ENCODE measurements at places on chromosomes 6 and 20. TPM values are rescaled to one million over a fixed set of nuclear protein-coding genes. Genes with fewer than 3 reads are reported as not detected.

DNA sequence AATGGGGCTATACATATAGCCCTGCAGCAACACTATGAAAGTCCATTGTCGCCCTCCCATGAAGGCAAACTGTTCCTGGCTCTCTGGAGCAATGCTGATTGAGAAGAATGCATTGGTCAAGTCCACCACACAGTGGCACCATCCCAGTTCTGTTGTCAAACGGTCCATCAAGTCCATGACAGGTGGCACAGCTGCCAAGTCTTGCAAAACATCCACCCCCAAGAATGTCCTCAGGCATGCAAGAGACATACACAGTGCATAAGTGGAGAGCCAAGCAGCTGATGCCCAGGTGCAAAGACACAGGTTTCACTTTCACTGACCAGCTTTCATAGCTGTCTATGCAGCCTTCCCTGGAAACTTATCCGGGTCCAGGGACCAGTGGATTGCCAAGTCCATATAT, 17.5 kb downstream of the ZNF391 start:
- DNase-seq: no peak
- no peaks in the 10 kb centered on the region for H3K36me3 ChIP-seq
- H3K4me3 ChIP-seq: no peak overlapping the region
- no peaks in the 10 kb centered on the region for H3K4me1 ChIP-seq
- no peaks in the 10 kb centered on the region for H3K27me3 ChIP-seq

The TMC2 gene
- 0.15 TPM for total RNA-seq

GRCh38 chr6:145009711-145010110, 724.6 kb downstream of the UTRN start:
- H3K27me3 ChIP-seq: no peaks in the 10 kb centered on the region
- DNase-seq: no peak
- H3K27ac ChIP-seq: no peak overlapping the region

DNA sequence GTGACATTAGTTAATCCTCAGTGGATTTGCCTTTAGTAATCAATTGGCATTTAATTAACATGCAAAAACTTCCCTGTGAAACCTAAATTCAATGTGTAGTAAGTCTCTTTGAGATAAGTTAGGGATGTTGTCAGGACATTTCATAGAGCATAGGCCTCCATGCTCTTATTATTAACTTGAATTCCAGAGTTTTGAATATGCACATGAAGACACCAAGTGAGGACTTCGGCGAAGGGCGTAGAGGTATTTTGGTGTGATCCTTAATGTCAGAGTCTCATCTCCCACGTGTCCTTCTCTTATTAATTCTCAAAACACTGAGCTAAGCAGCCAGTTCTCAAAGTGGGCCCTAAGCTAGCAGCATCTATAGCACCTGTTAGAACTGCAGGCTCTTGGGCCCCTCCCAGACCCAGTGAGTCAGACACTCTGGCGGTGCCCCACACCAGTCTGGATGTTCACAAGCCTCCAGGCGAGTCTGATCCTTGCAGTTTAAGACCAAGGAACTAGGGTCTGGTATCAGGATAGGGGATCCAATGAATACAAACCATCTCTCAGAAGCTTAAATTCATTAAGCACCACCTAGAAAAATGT, 292.1 kb downstream of the QKI start:
- no peak overlapping the region for H3K27ac ChIP-seq
- H3K36me3 ChIP-seq: no peaks in the 10 kb centered on the region
- peaks cover 2% of the 10 kb centered on the region for H3K4me1 ChIP-seq
- DNase-seq: no peak
- H3K27me3 ChIP-seq: no peaks in the 10 kb centered on the region
- no peak overlapping the region for H3K4me3 ChIP-seq

DNA sequence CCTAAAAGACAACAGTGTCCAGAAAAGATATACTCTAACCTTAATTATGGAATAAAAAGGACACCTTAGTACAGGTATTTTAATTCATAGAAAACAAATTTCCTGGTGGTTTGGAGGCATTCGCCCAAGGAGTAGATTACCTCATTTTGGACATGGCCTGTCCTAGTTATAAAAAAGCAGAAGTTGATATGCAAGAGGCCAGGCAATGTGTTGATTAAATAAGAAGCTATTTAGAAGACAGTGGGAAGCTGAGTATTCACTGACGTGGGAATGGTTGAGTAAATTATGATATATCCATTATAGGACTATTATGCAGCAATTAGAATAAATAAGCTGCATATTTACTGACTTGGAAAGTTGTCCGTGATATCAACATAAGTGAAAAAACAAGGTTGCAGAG, 314.9 kb downstream of the ALDH8A1 start:
- no peak overlapping the region for H3K4me3 ChIP-seq
- H3K4me1 ChIP-seq: no peaks in the 10 kb centered on the region
- H3K27ac ChIP-seq: no peak overlapping the region
- no peak for DNase-seq
- no peaks in the 10 kb centered on the region for H3K27me3 ChIP-seq

The GPR31 gene
- not detected for total RNA-seq

The ADA gene
- 16.4 TPM for total RNA-seq

GRCh38 chr20:48928832-48929725, 7.6 kb downstream of the ARFGEF2 start:
- H3K27me3 ChIP-seq: no peaks in the 10 kb centered on the region
- H3K36me3 ChIP-seq: no peaks in the 10 kb centered on the region
- H3K4me1 ChIP-seq: no peaks in the 10 kb centered on the region
- peak; percentile 55 for DNase-seq
- peak overlapping the region; percentile 47 for H3K27ac ChIP-seq
- no peak overlapping the region for H3K4me3 ChIP-seq

DNA sequence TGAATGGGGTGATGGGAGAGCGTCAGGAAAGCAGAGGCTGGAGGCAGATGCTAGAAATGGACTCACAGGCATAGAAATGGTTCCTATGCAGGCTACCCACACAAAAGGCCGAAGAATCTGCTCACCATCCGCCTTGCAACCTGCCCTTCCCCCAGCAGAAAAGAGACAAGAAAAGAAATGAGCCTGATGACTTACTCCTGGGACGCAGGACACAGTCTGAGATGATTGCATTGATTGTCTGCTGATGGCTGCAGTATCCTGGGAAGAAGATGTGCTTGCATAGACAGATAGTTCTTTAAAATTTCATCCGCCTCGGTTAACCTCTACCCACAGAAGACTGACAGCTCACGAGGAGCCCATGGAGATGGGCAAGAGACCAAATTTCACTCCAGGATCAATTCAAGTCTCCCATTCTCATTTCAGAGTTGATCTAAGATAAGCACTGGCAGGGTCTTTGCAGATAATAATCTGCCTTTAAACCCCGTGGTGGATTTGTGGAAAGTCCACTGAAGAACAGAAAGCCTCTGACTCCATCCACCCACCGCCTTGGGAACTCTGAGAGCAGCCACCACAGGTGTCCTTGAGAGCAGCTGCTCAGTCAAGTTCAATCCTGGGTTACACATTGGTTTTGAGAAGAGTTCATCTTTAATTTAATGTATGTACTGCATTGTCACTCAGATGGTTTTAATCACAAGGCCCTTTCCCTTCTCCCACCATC, 7.2 kb downstream of the AGPAT4 start:
- H3K4me3 ChIP-seq: no peak overlapping the region
- H3K4me1 ChIP-seq: no peaks in the 10 kb centered on the region
- H3K27me3 ChIP-seq: no peaks in the 10 kb centered on the region
- H3K36me3 ChIP-seq: no peaks in the 10 kb centered on the region
